Globus pallidus (tissue), 1 donor: ENCODE measurements at places on chromosomes 1 and 21.

DNA sequence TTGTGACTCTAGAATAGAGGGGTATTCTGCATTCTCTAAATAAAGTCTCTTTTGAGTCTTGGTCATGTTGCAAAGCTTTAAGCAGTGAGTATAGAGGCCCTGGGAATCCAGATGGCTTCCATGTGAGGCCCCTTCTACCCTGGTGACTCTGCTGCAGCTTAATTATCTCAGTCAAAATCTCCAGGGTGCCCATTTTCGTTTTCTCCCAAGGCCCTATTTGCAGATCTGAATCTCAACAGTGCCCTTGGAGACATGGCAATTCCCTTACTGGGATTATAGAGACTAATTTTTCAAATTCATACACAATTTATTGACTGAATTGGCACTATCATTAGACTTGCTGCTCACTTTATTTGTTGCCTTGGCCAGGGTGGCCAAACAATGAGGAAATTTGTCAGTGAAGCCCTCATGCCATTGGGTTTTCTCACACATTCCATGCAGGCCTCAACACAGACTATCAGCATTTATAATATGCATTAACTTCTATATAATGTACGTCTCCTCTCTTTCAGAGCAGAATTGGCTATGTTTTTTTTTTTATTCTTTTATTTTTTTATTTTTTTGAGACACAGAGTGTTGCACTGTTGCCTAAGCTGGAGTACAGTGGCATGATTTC, 35.1 kb downstream of the PROX1 start:
- no peak for DNase-seq

DNA sequence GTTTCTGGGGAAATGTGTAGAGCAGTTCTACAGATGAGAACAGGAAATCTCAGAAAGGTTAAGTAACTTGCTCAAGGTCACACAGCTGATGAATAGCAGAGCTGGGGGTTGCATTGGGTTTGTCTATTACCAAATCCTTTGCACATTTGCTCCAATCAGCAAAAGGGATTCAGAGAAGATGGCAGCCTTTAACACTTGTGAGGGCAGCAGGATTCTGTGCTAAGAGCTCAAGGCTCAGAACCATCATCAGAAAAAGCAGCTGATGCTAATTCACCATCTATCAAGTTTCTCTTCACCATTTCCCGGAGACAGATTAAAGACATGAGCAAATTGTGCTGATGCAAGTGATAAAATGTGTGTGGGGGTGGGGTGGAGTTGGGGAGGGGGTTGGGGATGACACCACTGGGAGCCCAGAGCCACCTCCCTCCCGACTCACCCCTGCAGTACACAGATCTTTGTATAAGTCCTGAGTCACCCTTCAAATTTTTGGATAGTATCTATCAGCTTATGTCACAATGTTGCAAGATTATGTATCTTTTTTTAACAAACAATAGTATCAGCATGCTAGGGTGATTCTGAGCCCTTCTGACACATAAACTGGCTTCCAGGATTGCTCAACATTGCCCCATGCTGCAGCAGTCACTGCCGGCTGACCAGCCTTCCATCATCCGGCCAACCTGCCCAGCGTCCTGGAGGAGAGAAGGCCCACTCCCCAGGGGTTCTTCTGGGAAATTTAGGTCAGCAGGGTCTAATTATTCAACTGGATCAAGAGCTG, 2.8 kb upstream of the SPSB1 start:
- no peak for DNase-seq

DNA sequence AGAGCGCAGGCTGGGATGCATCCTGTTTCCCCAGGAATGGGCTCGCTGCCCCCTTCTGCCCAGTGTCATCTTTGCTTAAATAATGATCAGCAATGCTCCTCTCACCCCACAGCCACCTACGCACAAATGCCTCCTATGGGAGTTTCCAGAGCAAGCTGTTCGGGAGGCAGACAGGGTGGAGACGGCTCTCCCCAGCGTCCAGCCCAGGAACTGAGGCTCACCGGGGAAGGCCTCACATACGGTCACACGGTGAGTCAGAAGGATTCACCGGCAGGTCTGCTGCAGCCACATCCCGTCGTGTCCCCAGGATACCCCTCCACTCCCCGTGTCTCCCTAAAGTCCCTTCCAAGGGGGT, 40.3 kb upstream of the RUNX3 start:
- DNase-seq: no peak

DNA sequence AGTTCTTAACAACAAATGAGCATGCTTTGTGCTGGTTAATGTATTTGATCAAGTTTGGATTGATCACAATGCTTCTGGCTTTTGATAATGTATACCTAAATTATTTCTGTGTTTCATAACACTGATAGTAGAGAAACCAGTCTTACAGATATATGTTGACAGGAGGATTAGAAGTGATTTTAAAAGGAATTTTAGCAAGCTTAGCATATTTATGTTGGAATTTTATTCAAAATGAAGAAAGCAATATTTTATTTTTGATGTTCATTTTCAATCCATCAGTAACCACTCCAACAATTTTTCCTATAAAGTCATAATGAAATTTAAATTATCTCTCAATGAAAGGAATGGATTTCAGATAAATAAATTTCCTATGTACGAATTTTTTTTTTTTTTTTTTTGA, 291.8 kb downstream of the HHIPL2 start:
- no peak for DNase-seq

DNA sequence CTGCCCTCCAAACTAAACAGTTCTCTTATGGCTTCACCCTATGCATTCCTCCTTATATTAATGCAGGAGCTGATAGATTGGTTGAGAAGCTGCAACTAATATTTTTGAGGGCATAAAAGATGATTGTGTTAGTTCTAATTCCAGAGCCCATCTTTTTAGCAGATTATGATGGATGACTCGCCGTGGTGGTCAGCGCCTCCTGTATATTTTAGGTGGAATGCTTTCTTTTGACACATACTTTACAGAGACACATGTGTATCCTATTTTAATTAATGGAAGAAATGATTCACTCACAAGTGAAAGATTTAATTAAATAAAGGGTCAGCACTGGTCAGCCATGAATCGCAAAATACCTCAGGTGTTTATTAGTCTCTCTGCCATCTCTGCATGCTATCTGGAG, 120.7 kb downstream of the TM2D1 start:
- no peak for DNase-seq

GRCh38 chr1:109275706-109276345, 7.1 kb downstream of the PSRC1 start:
- DNase-seq: no peak
